ENCODE measurements at places on chromosomes 4 and X.

- no peak for DNase-seq
These were observed 45.6 kb upstream of the GRIA3 start for GRCh38 chrX:123138473-123138872.

DNA sequence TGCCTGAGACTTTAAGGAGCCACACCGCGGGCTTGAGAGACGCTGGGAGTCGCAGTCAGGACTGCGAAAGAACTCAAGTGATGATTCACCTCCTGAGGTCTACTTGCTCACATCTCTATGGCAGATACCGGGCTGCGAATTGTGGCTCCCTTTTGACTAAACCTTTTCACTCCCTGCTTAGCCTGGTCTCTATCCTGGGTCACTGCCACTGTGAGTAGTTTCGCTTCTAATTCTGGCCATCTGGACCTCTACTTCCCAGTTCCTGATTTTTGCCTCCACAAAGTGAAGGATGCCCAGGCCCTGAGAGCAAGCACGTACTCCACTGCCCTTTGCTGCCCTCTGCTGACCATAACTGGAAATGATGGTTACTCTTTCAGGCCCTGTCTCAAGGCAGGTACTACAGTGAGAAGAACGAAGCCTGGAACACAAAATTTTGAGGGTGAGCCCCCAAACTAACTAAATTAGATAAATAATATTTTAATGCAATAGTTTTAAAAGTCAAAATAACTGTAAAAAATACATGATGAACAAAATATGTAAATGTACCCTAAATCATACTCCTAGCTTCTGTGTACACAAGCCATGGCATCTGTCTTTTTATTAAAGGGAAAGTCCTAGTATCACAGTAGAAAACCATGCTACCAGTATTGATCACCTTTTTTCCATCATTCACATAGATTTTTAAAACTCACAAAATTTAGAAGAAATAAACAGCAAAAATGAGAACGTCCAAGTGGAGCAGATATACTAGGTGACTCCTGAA, 16.7 kb downstream of the MAD2L1 start:
- peak; percentile 45 for DNase-seq

- no peak for DNase-seq
These were observed 230.0 kb upstream of the GPC4 start for GRCh38 chrX:133645256-133645655.

GRCh38 chr4:104032896-104033295, 313.1 kb upstream of the TACR3 start:
- DNase-seq: no peak

DNA sequence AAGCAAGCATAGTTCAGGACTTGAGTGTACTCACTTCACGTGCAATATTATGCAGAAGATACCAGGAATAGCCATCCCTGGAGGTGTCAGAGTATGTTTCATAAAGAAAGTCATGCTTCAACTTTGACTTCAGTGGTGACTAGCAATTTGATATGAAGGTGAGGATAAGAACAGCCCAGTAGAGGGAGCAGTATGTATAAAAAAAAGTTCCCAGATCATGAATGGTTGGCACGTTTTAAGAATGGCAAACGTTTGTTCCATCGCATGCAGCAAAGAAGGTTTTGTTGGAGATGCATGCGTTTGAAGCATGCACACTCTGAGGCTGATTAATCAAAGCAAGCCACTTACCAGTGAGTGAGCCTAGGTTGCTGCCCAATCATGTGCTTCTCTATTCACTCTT, 33.5 kb upstream of the SLITRK4 start:
- no peak for DNase-seq

- DNase-seq: no peak
These were observed 177.3 kb upstream of the DKK2 start for GRCh38 chr4:107213410-107213809.

GRCh38 chrX:41705680-41706374, 17.1 kb downstream of the GPR34 start:
- DNase-seq: no peak

DNA sequence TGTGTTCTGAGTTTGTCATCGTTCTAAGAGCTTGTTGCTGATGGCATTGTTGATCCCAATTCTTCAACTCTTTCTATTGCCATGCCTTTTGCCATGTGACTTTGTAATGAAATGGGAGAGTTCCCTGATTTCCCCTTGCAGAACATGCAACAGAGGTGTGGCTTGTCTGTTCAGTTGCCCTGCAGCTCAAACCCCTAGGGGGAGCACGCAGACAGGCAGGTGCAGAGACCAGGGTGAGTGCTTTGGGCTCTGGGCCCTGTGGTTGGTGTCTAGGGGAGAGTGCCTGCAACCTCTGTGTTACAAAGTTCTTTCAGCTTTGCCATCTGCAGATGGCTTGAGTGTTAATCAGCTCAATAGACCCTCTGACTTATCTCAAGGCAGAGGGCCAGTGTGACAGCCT, 332.7 kb downstream of the MID1IP1 start:
- no peak for DNase-seq

DNA sequence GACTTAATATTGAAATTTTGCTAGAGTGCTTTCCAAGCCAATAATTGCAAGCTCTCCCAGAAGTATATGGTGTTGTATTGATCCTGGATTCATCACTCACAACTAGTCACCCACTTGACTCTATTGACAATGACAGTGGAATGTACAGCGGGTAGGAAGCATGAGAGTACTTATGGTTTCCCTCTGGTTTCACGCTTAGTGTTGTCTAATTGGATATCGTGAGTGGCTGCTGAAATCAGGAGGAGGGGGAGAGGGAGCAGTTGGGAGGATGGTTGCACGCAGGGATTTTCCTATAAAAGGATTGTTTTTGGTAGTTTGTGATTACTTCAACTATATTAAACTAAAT, 1819.5 kb upstream of the TENM3 start:
- no peak for DNase-seq

DNA sequence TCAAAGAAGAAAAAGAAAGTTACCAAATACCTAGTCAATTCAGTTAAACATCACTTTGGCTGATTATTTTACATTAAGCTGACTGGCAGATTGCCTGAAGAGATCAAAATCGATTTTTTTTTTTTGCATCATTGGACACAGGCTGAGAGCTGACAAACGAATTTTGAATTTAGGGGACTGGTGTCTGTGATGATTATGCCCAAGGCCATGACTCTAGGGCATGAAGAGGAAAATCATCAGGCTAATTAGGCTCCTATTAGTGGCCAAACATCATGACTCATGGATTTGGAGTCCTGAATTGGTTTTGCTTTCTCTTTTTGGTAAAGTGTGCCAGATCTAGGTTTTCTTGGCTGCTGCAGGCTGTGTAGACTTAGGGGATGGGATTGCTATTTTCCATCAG, 829.3 kb upstream of the LCORL start:
- no peak for DNase-seq

DNA sequence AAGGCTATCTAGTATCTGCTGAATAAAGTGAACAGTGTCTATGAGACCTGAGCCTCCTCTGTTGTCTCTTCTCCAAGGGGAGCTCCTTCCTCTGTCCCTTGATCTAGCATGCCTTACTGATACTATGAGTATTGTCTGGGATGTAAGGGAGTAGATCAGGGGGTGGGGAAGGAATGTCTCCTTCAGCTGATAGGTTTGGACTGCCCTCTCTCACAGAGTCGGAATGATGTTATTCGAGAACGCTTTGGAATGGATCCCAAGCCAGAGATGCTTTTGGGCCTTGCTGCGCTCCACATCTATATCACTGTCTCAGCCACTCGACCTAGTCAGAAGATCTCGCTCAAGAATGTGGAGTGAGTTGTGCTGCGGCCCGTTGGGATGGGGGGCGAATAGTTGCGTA, 68.3 kb upstream of the PRPS1 start:
- DNase-seq: no peak

- no peak for DNase-seq
These were observed 93.8 kb upstream of the HELT start for GRCh38 chr4:184924516-184924915.

GRCh38 chrX:26146024-26146423, 7.9 kb downstream of the MAGEB18 start:
- DNase-seq: no peak

GRCh38 chrX:85112293-85112692, 108.6 kb downstream of the APOOL start:
- no peak for DNase-seq

- no peak for DNase-seq
These were observed 499.7 kb upstream of the POU3F4 start for GRCh38 chrX:83008415-83008814.

DNA sequence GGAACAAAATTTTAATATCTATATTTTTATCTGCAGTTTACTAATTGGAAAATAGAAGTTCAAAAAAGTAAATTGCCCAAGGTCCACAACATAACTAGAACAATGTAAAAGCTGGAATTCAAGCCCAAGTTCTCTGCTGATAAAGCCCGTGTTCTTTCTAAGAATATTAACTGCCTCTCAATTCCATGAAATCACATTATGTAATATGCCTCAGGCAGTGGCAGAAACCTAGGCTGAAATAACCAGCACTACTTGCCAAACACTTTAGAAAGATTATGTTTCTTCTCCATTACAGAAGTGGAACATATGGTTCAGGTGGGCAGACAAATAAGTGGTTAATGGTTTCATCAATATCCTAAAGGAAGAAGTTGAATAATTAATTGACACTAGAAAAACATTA, 56.7 kb upstream of the ADGRL3 start:
- no peak for DNase-seq

- DNase-seq: no peak
These were observed 135.2 kb downstream of the SLIT2 start for GRCh38 chr4:20386906-20387305.

DNA sequence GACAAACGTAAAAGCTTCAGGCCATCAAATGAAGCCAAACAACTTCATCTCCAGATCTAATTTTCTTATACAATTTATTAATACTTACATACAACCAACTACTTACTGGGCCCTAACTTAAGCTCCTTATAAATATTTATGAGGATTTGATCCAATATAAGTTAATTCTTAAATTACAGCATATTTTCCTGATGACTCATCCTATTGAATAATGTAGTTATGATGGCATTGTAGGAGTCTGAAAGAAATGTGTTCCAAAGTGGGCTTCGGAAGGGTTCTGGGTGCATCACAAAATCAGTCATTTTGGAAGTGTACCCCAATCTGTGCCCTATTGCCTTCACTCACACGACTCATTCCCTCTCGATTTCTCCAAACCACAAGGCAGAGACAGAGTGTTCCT, 455.1 kb upstream of the CTSO start:
- DNase-seq: no peak

DNA sequence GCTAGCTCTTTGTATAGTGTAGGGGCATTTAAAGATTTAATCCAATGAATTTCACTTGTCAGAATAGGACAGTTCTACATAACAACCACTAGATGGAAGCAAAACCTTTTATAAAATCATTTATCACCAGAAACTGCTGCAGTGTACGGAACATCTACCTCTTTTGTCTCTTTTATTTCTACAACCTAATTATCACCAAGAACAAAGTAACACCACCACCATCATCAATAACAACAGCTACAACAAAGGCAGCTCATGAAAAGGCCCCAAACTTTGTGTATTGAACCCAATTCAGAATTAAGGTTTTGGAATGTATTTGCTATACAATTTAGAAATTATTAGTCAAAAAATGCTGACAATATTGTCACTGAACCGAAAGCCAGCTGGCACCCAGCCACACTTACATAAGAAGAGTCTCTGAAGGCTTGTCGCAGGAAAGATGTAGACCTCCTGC, 260.9 kb upstream of the RPS6KA3 start:
- DNase-seq: no peak

GRCh38 chr4:1477045-1477840, 71.0 kb upstream of the NKX1-1 start:
- no peak for DNase-seq

- DNase-seq: no peak
These were observed 480 bp downstream of the USP46 start for GRCh38 chr4:52658641-52659000.

- no peak for DNase-seq
These were observed 2.7 kb downstream of the AFP start for GRCh38 chr4:73438582-73439215.

DNA sequence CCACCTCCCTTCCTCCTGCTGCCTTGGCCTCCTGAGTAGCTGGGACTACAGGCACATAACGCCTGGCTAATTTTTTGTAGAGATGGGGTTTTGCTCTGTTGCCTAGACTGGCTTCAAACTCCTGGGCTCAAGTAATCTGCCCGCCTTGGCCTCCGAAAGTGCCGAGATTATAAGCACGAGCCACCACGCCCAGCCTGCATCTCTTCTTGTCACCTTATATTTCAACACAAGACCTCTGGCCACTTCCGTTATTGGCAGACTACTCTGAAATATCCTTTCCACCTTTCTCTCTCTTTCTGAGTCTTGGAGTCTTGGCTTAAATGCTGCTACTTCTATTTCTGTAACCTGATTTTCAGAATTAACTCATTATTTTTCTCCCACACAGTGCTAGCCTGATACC, 5.6 kb downstream of the KIAA0232 start:
- no peak for DNase-seq

- DNase-seq: no peak
These were observed 55.2 kb upstream of the FGFBP2 start for GRCh38 chr4:16018061-16018676.
